Cerebellar nuclear complex (tissue), 1 donor: ENCODE measurements at places on chromosomes 16 and 17.

- no peak for DNase-seq
Observed at GRCh38 chr16:3861808-3862451, 18.6 kb downstream of the CREBBP start.

DNA sequence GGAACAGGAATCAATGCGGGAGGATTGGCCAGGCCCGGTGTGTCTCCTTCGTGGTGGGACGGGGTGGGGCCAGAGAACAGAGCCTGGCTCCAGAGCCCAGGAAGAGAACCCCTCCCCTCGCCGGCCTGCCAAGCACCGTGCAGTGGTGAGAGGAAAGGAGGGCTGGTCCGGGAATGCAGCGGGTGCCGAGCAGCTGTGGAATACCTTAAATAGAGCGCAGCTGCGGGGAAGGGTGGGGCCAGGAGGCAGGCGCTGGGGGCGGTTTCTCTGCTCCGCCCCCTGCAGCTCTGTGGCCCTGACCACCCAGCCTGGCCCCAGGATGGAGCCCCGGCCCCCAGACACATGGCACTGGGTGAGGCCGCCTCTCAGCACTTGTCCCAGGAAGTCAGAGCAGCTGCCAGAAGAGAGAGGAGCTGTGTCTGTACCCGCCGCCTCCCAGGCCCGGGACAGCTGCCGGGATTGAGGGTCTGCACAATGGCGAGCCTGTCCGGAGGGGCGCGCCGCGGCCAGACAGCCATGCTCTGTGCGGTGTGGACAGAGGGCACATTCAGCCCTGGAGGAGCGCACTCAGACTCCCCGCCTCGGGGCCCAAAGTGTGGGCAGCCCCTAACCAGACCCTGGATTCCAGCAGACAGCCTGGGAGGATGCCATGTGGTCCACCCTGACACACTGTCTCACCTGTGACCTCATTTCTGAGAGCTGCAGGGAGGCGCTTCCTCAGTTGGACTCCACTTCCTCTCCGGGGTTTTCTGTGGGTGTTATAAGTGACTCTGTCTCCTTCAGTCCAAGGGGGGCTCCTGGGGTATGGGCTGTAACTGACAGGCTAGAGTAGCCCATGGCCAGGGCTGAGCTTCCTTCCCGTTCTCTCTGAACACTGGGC is 268.8 kb downstream of the SEC14L1 start:
- no peak for DNase-seq

DNA sequence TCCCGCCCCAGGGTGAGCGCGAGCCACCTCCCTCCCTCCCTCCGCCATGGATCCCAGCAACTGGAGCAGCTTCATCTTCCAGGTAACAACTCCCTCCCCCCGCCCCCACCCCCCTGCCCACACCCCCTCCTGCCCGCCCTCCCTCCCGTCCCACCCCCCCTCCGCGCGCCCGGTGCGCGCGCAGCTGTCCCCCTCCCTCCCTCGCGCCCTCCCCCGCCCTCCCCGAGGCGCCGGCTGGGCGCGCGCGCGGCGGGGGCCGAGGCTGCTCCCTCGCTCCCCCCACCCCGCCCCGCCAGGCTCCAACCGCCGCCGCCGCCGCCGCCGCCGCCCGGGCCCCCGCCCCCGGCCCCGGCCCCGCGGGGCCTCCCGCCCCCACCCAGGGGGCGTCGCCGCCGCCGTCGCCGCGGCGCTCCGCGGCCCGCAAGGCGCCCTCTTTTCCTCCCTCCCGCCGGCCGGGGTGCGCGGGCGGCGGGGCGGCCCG is at the start of gene MAZ:
Gene MAZ, plus strand, starts transcription at position 431 of the 481 bp plus-strand sequence. CDS start 173 bp downstream, outside the sequence.
- no peak for DNase-seq

- DNase-seq = no peak
Observed at GRCh38 chr17:62884781-62885180, 76.7 kb upstream of the MARCHF10 start.

DNA sequence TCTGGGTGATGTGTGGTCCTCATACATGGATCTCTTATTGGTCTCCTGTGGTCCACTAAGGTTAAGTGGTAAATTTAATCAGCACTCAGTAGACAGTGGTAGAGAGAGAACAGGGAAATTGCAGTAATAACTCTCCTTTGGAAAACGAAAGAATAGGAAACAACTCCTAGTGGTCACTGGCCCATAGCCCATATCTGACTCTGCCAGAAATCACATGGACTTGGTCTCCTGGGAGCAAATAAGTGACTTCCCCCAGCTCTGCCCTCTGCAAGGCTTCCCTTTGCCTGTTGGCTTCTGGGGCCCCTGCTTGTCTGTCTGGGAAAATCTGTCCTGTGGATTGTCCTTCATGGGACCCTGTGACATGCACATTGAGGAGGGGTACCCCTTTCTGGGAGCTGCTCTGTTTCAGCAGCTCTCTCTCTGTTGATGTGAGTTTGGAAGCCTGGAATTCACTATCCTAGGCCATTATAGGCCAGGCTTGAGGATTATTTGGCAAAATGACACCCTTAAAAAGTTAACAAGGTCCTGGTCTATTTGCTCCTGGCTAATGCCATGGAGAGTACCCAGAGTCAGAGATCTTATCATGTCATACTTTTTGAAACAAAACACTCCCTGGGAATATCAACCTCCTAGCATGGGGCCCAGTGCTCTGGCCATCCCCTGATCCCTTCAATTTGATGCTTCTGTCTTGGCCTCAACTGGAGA is 58.0 kb upstream of the HNF1B start:
- no peak for DNase-seq

DNA sequence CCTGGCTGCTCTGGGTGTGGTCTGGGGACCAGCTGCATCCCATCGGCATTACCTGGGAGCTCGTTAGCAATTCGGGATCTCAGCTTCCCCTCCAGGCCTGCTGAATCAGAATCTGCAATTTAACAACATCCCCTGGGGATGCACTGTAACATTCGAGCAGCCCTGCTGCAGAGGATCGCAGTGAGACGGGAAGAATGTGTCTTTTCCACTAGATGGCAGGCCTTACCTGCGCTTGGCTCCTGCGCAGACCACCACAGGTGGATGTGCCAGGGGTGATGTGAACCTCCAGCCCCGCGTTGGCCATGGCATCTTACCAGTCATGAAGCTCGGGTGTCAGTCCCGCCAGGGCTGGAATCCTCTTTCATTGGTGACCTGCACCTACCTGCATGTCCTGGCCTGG is 209.9 kb downstream of the PRKCB start:
- no peak for DNase-seq

GRCh38 chr16:53031323-53031942 is 21.3 kb downstream of the CHD9NB start:
- DNase-seq = no peak

- DNase-seq = no peak
Observed at GRCh38 chr17:14693382-14693781, 392.5 kb downstream of the HS3ST3B1 start.

- no peak for DNase-seq
Observed at GRCh38 chr17:82798752-82799151, 41.1 kb downstream of the ZNF750 start.

DNA sequence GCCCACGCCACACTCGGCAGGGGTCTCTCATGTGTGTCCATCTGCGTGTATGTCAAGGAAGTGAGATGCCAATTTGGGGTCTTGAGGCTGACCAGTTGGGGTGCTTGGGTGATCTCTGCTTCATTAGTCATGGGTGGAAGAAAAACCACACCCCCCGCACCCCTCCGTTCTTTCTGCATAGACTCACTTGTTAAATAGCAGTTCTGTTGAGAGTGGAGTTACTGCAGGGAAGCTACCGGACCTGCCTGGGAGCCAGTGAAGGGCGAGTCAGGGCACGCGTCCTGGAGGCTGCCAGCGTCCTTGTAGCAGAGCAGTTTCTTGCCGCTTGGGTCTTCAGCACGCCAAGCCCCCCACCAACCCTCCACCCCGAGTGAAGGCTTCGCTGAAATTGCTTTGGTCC is 8.5 kb downstream of the SNN start:
- no peak for DNase-seq

DNA sequence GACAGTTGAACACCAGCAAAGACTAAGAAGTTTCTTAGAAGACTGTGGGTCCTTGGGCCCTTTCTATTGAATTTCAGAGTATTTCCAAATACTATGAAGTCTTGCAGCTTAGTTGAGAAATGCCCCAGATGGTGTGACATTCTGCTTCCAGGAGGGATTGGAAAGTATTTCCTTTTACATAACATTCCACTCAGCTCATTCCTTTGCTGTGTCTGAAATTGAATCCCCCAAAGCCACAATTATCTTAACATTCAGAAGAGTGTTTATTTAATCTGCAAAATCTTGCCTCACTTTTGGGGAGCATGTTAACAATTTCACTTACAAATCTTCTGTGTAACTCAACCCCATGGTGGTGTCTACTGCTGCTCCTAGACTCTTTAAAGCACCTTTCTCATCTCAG is 307.7 kb downstream of the WWOX start:
- no peak for DNase-seq

GRCh38 chr17:47188876-47189731 is at the start of gene CDC27:
Gene CDC27, minus strand, starts transcription at chr17:47189295. Its CDS starts 123 bp downstream, at chr17:47189172.
- DNase-seq = peak; percentile 75

DNA sequence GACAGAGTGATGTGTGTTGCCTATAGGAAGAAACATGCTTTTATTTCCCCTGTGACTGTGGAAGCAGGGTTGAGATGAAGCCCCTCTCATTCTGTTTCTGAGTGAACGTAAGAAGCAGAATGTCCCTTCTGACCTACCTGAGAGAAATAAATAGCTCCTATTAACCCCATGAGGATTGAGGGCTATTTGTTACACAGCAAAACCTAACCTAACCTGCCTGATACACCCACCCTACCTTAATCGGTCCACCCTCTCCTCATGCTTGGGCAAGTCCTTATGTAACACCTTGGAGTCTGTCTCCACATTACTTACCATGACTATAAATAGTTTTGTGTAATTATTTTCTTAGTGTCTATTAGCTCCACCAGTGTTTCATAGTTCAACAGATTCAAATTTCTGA is 41.9 kb downstream of the SALL1 start:
- no peak for DNase-seq

- DNase-seq = no peak
Observed at GRCh38 chr17:17071531-17072360, 29.5 kb downstream of the MPRIP start.

GRCh38 chr16:53131363-53132071 is 76.7 kb downstream of the CHD9 start:
- DNase-seq = no peak
